ENCODE measurements at places on chromosomes 16 and 17.

DNA sequence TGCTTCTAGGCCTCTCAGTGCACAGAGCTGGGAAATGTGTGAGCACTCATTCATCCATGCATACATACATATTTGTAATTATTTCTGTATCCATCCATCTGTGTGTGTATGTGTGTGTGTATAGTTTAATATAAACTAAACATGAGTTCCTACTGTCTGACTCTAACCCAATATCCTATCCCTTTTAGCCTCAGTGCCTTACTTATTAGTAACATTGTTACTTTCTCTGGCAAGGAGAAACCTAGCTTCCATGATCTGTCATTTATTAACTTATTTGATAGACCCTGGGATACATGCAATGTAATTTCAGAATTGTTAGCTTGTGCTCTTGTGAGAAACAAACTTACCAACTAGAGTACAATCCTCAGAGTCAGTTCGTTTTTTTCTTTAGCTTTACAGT is 59.0 kb upstream of the WSCD1 start:
- no peak for DNase-seq

DNA sequence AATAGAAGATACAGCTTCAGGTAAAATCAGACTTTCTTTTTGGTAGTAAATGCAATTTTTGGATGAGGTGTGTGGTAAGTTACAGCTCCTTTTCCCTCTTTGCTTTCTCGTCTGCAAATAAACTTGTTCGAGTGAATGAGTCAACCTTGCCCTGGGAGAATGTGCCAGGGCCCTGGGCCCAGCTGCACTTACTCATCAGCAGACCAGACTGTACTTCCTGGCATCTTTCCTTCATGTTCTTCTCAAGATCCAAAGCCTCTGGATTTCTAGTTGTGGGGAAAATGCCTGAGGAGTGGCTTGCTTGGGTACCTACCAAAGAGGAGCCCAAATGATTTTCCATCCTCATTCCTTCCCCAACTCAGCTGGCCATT is 5.4 kb upstream of the G6PC1 start:
- DNase-seq: peak; percentile 73

DNA sequence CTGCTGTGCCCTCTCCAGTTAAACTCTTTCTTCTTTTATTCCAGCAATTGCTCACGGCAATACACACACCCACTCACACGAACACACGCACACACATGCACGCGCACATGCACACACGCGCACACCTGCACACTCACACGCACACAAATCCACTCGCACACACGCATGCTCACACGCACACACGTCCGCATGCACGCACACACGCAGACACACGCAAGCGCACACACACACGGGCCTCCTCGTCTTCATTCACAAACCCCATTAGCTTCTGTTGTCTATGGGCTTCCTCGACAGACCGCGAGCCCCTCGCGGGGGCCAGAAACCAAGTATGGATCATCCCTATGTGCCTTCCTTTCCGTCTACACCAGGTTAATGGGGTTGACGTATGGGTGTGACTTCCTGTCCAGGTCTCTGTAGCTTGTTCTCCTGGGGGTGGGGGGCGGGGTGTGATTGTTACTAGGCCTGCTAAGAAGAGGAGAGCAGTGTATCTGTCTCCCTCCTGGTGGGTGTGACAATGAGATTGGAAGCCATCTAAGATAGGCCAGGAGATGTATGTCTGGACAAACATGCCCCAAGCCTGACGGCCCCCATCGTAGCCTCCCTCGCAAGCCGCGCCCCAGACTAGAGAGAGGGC is 670 bp upstream of the CTF1 start:
- no peak for DNase-seq

- DNase-seq: no peak
These were observed 31.6 kb downstream of the CPSF4L start for GRCh38 chr17:73230088-73230487.

DNA sequence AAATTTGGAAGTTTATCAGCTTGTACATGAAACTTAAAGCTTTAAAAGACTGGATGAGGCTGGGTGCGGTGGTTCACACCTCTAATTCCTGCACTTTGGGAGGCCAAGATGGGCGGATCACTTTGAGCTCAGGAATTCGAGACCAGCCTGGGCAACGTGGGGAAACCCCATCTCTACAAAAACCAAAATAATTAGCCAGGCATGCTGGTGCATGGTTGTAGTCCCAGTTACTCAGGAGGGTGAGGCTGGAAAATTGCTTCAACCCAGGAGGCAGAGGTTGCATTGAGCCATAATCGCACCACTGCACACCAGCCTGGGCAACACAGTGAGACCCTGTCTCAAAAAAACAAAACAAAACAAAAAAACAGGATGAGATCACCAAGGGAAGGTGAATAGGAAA is 209.5 kb downstream of the AATF start:
- no peak for DNase-seq

DNA sequence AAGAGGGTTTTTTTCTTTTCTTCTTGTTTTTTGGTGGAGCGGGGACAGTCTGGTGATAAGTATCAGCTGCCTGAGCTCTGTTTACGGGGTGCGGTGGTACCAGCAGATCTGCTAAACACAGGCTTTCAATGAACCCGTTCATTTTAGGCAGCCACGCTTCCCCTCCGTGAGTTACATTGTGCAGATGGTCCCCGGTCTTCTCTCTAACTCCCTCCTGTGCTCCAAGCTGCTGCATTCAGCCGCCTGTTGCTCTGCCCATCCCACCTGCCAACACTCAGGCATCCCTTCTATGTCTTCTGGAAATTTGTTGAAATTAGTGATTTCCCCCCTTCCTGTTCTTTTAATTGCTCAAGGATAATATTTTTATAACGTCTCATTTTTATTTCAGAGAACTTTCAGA is 82.1 kb upstream of the ELAC2 start:
- DNase-seq: no peak

DNA sequence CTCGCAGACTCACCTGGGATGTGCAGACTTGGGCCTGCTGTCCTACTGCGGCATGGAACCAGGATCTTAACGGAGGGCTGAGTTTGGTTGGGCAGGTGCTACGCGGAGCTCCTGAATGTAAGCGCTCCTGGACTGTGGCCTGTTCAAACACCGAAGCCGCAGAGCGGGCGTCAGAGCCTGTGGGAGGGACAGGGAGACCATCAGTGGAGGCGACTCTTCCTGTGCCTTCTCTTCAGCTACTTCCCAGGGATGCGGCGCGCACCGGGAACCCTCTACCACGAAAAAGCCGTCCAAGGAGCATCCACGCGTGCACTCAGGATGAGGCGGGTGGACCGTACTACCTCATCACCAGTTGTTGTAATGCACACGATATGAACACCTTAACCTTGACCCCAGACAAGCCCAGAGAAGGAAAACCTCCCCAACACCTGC is 2.0 kb downstream of the USP36 start:
- DNase-seq: no peak

GRCh38 chr16:76777721-76778465 is 413.1 kb upstream of the MON1B start:
- no peak for DNase-seq

DNA sequence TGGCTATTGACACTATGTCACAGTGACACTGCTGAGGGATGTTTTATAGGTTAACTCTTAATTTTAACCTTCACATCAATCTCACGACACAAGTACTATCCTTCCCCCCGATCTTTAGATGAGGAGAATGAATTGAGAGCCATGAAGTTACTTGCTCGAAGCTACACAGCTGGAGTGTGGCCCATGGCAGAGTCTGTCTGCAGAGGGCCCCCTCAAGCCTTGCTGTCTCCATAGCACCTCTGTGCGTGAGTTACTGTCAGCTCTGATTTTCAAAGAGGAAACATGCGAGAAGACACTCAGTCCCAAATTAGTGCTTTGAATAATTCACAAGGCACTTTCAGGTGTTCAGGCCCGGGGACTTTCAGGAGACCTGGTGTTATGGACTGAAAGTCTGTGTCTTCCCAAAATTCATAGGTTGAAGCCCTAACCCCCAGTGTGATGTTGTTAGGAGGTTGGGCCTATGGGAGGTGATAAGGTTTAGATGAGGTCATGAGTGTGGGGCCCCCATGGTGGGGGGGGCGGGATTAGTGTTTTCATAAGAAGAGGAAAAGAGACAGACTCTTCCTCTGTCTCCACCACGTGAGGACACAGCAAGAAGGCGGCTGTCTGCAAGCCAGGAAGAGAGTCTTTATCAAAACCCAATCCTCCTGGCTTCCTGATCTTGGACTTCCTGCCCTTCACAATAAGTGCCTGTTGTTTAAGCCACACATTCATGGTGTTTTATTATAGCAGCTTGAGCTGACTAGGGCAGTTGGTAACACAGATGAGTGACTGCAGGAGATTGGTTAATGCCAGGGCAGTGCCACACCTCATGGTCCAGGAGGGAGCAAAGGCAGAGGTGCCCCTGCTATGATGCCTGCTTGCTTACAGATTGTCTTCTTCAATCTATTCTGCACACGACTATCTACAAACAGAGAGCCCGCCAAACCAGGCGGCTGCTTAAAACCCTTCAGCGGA is 281.8 kb downstream of the HAPSTR1 start:
- no peak for DNase-seq

DNA sequence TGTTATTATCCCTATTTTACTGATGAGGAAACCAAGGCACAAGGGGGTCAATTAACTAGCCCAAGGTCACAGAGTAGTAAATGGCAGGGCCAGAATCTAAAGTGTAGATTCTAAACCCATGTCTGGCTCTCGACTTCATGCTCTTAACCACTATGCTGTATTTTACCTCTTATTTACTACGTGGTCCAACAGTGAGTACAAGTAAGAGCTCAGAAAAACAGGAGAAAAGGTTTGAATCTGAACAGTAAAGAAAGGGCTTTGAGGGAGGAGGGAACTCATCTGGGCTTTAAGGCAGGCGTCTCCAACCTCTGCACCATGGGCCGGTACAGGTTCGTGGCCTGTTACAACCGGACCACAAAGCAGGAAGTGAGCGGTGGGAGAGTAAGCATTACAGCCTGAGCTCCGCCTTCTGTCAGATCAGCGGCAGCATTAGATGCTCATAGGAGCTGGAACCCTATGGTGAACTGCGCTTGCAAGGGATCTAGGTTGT is 62.9 kb downstream of the SMURF2 start:
- no peak for DNase-seq

DNA sequence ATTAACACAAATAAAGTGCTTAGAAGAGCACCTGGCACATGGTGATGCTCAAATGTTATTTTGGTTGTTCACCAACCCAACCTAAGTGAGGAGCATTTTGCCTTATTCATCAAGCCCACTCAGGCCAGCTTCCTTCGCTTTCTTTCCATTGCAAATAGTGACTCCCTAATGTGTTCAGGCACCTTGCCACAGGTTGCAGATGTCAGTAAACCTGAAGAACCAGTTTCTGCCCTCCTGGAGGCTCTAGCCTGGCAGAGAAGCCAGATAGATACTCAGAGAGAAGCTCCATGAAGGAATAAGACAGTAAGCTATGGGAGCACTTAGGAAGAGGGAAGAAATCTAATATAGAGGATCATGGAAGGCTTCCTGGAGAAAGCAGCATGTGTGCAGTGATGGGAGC is 23.9 kb downstream of the GPR139 start:
- DNase-seq: no peak

- no peak for DNase-seq
These were observed 11.7 kb downstream of the HDAC5 start for GRCh38 chr17:44111777-44112176.

GRCh38 chr17:6108987-6109386 is 38.8 kb downstream of the WSCD1 start:
- DNase-seq: no peak

- DNase-seq: peak; percentile 11
These were observed 154.8 kb upstream of the HSBP1 start for GRCh38 chr16:83652943-83653342.

- no peak for DNase-seq
These were observed 3.2 kb downstream of the FAHD1 start for GRCh38 chr16:1830213-1830612.

DNA sequence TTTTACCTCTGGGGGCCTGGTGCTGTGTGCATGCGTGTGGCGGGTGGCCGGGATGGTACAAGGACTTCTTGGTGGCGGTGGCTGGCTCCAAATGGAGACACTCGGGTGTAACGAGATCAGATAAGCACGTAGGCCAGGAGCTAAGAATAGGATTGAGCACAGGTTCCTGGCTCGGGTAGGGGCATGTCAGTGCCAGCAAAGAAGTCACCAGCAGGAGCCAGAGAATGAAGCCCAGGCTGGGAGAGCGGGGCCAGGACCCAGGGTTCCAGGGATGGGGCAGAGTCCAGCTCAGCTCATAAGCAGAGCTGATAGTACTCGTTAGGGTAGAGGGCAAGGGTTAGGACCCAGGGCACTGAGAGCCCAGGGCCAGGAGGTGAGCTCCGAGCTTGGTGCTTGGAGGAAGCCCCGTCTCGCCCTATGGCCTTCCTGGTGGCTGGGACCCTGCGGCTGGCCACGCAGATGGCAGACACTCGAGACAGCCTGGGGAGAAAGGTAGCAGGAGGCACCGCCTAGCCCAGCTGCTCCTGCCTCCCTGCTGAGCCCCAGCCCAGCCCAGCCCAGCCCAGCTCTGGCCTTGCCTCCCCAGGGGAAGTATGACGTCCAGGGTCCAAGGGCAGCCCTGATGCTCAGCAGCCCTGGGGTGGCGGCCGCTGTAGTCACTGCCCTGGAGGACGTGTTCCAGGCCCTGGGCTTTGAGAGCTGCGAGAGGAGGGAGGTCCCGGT is 8.9 kb downstream of the ZNF213 start:
- no peak for DNase-seq

- no peak for DNase-seq
These were observed 12.6 kb downstream of the UBN1 start for GRCh38 chr16:4859900-4860255.

DNA sequence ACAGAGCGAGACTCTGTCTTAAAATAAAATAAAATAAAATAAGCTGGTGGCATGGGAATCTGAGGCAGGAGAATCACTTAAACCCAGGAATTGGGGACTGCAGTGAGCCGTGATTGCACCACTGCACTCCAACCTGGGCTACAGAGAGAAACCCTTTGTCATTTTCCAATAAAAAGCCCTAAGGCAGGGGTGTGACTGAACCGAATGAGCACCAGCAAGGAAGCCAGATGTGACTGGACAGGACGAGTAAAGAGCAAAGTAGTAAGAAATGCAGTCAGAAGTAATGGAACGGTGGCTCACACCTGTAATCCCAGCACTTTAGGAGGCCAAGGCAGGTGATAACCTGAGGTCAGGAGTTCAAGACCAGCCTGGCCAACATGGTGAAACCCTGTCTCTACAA is 3.8 kb upstream of the RPL23 start:
- no peak for DNase-seq

GRCh38 chr17:50161911-50162288 is 3.9 kb upstream of the SGCA start:
- no peak for DNase-seq

DNA sequence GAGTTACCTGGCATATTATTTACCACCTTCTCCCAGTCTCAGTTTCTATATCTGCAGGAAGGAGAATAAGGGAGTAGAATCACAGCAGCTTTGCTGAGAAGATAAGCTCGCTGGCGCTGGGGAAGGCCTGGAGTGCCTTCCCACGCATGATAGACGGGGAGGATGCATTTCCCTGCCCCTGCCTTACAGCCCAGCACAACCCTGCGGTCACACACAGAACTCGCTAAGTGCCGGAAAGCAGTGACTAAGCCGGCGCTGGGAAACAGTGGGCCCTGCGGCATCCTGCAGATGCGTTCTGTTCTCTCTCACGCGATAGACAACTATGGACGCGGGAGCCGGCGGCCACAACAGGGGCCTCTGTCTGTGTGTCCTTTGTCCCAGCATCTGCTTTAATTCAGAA is 4.8 kb downstream of the CA5A start:
- DNase-seq: no peak

Data from fibroblast of skin of back (primary cell).